Hippocampal formation (tissue), 2 donors: ENCODE measurements at places on chromosomes 2 and 18.

DNA sequence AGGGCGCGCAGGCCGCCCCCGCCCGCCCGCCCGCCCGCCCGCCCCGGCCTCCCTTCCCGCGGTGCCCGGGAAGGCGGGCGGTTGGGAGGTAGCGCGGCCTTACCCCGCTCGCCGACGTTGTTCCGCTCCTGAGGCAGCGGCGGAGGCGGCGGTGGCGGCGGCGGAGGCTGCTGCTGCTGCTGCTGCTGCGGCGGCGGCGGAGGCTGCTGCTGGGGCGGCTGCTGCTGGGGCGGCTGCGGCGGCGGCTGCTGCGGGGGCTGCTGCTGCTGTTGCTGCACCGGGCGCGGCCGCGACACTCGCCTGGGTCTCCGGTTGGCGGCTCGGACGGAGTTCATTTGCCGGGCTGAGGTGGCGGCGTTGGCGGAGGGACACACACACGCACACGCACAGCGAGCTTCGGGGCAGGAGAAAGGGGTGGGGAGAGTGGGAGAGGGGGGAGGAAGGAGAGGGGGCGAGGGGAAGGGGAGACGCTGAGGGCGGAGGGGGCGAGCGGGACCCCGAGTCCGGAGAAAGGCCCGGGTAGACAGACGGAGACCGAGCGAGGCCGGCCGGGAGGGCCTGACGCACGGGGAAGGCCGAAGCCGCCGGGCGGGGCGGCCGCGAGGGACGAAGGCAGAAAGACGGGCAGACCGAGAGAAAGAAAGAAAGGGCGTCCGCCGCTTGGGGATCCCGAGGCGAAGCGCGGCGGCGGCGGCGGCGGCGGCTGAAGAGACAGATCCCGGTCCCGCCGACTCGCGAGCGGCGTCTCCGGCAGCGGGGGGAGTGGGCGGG, 727 bp downstream of the FBXO11 start:
- peak; percentile 61 for DNase-seq

DNA sequence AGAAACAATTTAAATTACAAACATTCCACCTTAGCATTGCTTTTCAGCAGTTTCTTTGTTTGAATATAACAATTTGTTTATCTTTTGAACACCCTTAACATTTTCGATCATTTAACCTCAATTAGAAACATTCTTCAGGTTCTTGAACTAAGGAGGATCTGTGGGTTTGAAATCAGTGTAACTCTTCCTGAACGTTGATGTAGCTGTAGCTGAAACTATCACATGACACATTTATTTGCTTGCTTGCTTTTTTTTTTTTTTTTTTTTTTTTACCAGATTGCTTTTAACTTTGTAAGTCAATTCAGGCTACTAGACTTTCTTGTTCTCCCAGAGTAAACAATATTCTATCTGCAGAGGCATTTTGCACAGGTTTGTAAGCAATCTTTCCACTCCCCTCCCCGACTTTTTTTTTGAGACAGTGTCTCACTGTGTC, 47.6 kb downstream of the GPD2 start:
- DNase-seq: no peak

GRCh38 chr18:61887838-61888237, 5.0 kb downstream of the RNF152 start:
- no peak for DNase-seq

DNA sequence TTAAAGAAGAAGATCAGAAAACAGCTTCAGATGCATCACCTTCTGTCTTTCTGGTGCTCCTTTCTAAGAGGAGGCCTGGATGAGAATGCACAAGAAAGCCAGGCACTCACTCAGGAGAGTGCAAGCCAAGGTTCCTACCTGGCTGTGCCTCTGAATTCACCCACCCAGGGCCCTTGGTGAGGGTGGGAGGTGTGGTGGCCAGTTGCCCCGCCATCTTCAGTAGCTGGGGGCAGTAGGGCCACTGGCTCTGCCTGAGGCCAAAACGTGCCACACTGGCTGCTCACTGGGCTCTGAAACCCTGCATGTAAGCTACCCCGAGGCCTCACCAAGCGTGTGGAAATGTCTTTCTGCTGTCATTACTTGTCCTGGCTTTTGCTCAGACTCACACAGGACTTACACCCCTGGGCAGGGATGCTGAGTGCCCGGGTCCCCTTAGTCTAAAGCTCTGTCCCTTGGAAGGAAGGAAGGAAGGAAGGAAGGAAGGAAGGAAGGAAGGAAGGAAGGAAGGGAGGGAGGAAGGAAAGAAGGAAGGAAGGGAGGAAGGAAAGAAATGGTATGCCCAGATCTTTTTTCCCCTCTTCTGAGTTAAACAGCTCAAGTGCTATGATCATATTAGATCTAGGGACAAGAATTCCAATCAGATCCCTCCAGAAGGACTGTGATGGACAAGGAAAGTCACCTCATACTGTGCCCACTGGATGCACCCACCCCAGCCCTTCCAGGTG, 8.5 kb upstream of the LBH start:
- no peak for DNase-seq

- DNase-seq: no peak
These were observed 15.5 kb upstream of the OTX1 start for GRCh38 chr2:63035169-63035568.

- DNase-seq: no peak
These were observed 655.0 kb downstream of the STK39 start for GRCh38 chr2:167592441-167592840.

DNA sequence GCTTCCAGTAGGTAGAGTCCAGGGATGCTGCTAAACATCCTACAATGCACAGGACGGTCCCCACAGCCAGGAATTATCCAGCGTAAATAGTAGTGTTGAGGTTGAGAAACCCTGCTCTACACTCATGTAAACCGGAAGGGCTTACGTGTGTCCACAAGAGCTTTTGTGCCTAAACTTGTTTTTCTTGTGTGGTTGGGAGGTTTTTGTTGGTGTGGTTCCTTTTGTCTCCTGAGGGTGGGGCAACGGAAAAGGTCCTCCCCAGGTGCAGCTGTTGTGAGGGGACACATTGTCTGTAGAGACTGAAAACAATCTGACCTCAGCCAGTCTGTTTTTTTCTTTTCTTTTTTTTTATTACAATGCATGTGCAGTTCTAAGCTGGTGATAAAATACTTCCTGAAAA, 72.7 kb upstream of the MGAT5 start:
- DNase-seq: no peak

DNA sequence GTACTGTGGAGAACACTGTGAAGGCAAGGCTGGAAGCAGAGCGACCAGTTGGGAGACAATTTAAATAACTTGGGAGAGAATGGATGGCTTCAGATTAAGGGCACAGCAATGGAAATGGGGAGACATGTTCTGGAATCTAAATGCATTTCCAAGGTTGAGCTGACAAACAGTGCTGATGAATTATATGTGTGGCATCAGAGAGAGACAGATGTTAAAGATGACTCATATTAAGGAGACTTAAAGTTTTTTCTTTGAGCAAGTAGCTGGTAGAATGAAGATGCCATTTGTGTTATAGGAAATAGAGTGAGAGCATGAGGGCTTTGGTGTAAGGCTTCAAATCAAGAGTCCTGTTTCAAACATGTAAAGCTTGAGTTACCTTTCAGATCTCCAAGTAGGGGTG, 441.8 kb downstream of the SETBP1 start:
- DNase-seq: no peak
